Breast epithelium (tissue), 4 donors: ENCODE measurements at places on chromosomes 4 and X. TPM values are rescaled to one million over a fixed set of nuclear protein-coding genes. Genes with fewer than 3 reads are reported as not detected.

GPR143 gene
- total RNA-seq: 3.6 TPM

TRIM60 gene
- total RNA-seq: not detected

- no peak overlapping the region for H3K27ac ChIP-seq
- no peaks in the 10 kb centered on the region for H3K4me1 ChIP-seq
- H3K4me3 ChIP-seq: no peak overlapping the region
- H3K27me3 ChIP-seq: no peaks in the 10 kb centered on the region
- DNase-seq: no peak
- H3K36me3 ChIP-seq: no peaks in the 10 kb centered on the region
Measured at GRCh38 chr4:163157157-163157556, 9.5 kb downstream of the NAF1 start.

GRCh38 chr4:174402470-174403176, 118.9 kb downstream of the CEP44 start:
- H3K4me3 ChIP-seq: no peak overlapping the region
- H3K4me1 ChIP-seq: no peaks in the 10 kb centered on the region
- H3K27ac ChIP-seq: no peak overlapping the region
- no peak for DNase-seq
- no peaks in the 10 kb centered on the region for H3K27me3 ChIP-seq

DNA sequence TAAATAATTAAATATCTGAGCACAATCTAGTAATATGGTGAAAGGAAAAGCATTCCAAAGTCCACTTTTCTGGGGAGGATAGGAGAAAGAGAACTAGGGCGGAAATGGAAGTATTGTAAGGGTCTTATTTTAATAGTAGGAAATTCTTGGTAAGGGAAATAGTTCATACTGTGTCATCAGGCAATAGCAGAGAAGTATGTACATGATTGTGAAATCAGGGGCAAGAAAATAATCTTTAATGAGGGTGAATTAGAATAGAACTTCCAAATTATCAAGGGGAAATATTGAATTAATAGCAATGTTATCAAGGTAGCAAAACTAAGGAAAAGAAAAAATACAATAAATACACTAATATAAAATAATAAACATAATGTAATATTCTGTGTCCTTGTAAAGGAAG, 14.8 kb downstream of the GIMD1 start:
- H3K36me3 ChIP-seq: no peaks in the 10 kb centered on the region
- H3K4me3 ChIP-seq: no peak overlapping the region
- no peak for DNase-seq
- H3K27me3 ChIP-seq: no peaks in the 10 kb centered on the region

- no peak overlapping the region for H3K4me3 ChIP-seq
- H3K36me3 ChIP-seq: no peaks in the 10 kb centered on the region
- no peak for DNase-seq
- no peaks in the 10 kb centered on the region for H3K4me1 ChIP-seq
Measured at GRCh38 chr4:151950993-151951670, 190.3 kb upstream of the GATB start.

- H3K36me3 ChIP-seq: no peaks in the 10 kb centered on the region
- no peak overlapping the region for H3K4me3 ChIP-seq
- DNase-seq: no peak
- H3K4me1 ChIP-seq: no peaks in the 10 kb centered on the region
- peak overlapping the region; percentile 27 for H3K27ac ChIP-seq
Measured at GRCh38 chr4:80049813-80050534, 23.1 kb downstream of the ANTXR2 start.

DNA sequence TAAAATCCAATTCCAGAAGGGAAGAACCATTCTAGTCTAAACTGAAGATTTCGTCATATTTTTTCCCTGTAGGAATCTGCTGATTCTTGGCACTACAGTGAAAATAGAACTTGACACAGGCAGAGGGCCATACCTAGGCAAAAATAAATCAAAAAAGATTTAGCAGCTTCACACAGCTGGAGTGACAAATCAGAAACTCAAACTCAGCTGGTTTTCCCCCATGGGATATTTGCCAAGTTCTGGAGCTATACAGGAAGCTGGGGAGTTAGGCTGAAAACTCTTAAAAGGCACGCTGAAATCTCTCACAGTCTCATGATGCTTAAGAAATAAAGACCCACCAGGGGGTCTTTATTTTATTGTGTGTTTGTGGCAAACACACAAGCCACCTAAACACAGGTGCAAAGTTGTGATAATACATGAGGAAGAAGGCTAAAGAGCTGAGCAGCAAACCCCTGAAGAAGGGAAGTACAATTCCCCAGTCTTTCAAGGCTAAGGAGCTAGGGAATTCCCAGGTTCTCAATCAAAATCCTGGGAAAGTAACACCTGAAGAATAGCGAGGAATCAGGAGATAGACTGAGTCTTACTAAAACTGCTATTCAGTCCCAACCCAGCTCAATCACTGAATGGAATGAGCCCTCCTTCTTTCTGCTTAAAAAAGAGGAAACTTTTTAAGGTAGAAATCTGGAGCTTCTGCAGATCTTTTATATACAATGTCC, 32.1 kb upstream of the BEND2 start:
- H3K36me3 ChIP-seq: no peaks in the 10 kb centered on the region
- no peak overlapping the region for H3K4me3 ChIP-seq
- DNase-seq: no peak
- no peaks in the 10 kb centered on the region for H3K27me3 ChIP-seq
- no peak overlapping the region for H3K27ac ChIP-seq

DNA sequence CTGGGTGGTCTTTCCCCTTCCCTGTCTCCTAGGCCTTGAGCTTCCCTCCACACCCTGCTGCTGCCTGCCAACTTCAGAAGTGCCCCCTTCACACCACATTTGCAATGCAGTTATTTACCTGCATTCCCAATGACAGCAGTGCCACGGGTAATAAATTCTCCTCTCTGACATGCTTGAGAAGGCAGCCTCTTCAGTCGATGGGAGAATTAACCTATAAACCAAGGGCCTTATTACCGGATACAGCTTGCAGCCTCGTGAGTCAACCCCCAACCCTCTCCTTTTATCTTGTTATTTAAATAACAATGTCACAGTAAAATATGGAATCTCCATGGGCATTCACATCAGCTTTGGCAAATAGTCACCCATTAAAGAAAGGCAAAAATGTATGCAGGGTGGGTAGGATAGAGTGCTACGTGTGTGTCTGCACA, 34.7 kb upstream of the LGI2 start:
- H3K4me3 ChIP-seq: no peak overlapping the region
- H3K4me1 ChIP-seq: no peaks in the 10 kb centered on the region
- no peak for DNase-seq
- H3K27ac ChIP-seq: no peak overlapping the region

DNA sequence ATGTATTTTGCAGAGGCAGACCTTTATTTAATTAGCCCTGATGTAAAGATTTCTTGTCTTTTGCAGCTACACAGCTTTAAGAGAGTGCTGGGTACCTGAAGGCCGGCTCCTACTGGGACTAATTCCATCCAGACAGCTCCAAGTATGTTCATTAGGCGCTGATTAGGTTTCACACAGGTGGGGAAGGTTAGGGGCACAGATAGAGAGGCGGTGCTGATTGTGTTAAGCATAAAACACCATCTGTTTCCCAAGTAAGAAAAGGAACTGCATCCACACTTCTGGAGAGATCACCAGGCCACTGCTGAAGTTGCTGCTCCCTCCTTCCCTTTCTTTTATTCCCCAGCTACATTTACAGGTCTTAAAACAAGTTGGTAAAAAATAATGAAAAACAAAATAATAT, 349.5 kb downstream of the ZIC3 start:
- DNase-seq: no peak
- H3K4me1 ChIP-seq: no peaks in the 10 kb centered on the region
- H3K36me3 ChIP-seq: no peaks in the 10 kb centered on the region
- H3K4me3 ChIP-seq: no peak overlapping the region
